ENCODE measurements at places on chromosomes 11 and 22.

DNA sequence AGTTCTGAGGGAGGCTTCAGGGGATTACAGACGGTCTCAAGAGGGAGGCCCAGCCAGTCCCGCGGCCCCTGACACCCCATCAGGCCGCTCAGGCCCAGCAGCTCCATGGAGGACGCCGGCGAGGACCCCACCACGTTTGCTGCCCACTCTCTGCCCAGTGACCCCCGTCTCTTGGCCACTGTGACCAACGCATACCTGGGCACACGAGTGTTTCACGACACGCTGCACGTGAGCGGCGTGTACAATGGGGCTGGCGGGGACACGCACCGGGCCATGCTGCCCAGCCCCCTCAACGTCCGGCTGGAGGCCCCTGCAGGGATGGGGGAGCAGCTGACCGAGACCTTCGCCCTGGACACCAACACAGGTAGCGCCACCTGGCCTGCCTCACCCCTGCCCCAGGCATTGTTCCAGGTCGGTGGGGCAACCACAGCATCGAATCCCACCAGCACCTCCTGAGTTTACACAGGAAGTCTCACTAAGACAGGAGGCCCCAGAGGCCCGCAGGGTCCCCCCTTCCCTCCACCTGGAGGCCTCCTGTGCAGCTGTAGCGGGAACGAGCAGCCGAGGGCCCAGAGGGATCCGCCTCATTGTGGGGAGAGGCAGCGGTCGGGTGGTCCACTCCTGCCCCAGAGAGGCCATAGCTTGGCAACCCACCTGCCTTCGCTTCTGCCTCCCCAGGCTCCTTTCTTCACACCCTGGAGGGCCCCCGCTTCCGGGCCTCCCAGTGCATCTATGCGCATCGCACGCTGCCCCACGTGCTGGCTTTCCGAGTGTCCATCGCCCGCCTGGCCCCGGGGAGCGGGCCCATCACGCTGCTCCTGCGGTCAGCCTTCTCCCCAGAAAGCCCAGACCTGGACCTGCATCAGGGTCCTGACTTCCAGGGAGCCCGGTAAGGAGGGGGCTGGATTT, 1.0 kb downstream of the PGGHG start:
- ATAC-seq, result no peak

DNA sequence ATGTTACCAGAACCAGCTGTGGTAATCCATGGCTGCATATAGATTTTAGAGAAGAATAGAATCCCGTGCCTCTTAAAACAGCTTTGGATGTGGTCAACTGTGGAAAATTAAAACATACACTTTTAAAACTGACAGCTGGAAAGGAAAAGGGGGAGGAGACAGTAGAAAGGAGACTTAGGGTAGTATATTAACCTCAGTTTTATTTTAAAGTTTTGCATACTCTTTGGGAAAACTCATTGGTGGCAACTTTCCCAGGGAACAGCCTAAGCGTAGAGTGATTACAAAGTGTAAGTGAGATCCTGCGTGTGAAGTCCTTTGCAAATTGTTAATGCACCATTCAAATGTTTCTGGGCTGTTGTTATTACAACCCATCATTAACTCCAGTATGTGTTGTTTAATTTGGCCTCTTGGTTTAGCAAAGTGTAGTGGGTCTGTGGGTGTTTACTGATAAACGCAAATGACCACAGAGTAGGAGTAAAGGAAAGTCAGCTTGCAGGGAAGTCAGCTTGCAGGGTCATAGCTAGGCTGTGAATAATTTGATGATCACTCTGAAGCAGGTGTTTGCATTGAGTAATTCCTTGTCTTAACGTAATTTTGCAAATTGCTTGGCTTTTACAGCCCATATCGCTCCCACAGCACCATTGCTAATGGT, 88.0 kb upstream of the DBX1 start:
- ATAC-seq, result no peak

DNA sequence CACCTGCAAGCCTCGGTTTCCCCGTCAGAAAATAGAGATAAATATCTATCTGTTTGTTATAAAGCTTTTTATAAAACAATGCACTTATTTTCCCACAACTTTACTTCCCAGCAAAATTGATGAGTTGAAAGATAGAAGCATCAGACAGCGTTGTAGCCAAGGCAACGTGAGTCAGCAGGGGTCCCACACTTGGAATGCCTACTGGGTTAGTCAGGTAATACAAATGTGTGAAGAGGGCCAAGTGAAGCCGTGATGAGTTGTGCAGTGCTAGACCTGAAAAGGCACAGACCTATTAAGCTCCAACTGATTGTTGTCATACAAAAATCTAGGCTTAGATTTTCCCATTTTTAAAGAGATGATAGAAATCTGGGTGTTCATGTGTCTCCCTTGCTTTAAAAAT, 118.7 kb downstream of the PGR start:
- ATAC-seq, result no peak

GRCh38 chr11:103789952-103790351, 246.5 kb upstream of the DDI1 start:
- ATAC-seq, result no peak

GRCh38 chr22:36746375-36746970, 29.4 kb downstream of the IFT27 start:
- no peak for ATAC-seq

- no peak for ATAC-seq
Measured at GRCh38 chr11:116510166-116510565, 262.6 kb downstream of the BUD13 start.

DNA sequence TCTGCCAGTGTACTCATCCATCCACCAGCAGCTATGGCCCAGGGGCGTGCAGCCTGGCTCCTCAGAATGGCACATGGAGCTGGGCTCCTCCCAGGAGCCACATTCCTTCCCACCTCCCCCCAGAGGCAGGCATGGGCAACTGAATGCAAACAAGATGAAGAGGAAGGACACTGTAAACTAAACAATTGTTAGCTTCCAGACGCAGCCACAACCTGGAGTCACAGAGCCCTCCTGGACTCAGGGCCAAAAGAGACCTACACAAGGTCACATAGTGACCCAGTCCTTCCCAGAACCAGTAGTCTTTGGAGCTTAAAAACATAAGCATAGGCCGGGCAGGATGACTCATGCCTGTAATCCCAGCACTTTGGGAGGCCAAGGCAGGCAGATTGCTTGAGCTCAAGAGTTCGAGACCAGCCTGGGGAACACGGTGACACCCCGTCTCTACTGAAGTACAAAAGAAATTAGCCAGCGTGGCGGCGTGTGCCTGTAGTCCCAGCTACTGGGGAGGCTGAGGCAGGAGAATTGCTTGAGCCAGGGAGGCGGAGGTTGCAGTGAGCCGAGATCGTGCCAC, 30.7 kb upstream of the CLDN5 start:
- ATAC-seq, result no peak

DNA sequence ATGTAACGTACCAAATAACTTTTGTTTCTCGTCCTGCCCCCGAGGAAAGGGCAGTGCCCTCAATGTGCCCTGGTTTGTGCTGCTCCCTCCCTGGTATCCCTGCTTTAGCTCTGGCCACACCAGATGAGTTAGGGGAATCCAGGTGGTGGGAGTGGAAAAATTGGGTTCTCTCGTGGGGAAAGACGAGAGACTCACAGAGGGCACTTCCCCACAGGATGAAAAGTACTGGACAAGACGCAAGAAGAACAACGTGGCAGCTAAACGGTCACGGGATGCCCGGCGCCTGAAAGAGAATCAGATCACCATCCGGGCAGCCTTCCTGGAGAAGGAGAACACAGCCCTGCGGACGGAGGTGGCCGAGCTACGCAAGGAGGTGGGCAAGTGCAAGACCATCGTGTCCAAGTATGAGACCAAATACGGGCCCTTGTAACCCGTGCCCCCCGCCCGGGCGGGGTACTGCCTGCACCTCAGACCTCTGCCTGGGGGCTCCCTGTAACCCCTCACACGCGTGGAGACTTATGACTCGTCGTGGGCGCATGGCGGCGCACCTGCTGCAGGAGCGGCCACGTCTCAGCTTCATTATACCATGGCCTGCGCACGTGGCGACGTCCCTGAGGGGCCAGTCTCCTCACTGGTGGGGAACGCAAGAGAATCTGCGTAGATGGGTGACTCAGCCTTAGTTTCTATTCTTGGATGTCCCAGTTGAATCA, 13.9 kb downstream of the TEF start:
- no peak for ATAC-seq

DNA sequence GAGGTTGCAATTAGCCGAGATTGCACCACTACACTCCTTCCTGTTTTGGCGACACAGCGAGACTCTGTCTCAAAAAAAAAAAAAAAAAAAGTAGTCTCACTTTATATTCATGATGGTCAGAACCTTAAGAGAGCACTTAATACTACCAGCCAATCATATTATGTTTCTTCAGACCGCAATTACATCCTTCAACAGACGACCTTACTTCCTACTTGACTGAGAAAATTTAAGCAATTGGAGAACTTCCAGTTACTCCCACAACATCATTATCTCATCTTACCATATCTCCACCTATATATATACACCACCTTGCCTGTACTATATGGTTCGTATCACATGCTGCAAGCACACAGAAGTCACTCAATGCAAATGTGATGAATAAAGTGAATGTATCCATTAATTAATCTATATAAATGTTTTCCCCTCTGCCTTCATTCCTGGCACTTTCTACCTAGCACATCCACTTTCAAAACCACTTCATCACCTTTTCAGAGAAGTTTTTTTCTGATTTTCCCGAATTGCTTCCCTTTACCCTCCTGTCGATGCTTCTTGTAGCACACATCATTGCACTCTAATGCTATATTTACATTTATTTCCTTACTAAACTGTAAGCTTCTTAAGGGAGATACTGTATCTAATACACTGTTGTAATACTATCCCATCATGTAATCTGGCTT, 13.8 kb downstream of the ATP5MG start:
- ATAC-seq, result no peak

GRCh38 chr22:48426466-48427380, 1401.0 kb downstream of the BRD1 start:
- no peak for ATAC-seq

DNA sequence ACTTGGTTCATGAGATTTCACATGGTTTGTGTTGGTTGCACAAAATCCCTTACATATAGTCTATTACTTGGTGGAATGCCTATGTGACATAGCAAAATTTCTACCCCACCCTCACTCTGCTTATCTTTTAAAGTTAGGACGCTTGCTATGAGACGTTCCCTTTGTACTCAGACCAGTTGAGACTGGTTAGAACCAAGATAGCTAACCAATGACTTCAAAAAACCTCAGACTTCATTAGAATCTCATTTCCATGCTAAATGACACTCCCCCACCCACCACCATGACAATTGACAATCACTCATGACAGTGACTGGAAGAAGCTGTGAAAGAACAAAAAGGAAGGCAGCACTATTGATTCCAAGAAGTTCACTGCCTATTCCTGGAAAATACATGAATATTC, 313.6 kb downstream of the ETS1 start:
- no peak for ATAC-seq

GRCh38 chr11:44359162-44359561, 49.2 kb upstream of the ALX4 start:
- ATAC-seq, result no peak

- ATAC-seq, result no peak
Measured at GRCh38 chr11:89521294-89521693, 30.1 kb upstream of the NOX4 start.

GRCh38 chr22:42769574-42770447, 49.1 kb upstream of the A4GALT start:
- ATAC-seq, result peak; percentile 85

GRCh38 chr11:75820645-75821044, 5.6 kb downstream of the UVRAG start:
- ATAC-seq, result peak; percentile 52

DNA sequence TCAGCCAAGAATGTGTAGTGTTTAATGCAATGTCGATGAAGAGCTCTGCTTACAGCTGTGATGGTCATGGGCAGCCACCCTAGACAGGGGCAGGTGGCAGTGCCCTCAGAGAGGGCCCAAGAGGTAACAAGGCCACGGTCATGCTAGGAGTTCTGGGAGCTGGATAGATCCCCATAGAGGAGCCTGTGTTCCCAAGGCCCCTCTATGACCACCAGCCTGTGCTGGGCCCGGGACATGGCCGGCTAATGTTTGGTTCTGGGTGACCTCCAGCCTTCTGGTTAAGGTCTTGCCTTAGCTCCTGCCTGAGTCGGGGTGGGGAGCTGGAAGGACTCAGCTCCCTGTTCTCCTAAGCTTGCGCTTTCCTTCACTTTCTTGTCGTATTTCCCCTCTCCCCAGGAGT, 65.1 kb downstream of the GRIK4 start:
- ATAC-seq, result no peak

DNA sequence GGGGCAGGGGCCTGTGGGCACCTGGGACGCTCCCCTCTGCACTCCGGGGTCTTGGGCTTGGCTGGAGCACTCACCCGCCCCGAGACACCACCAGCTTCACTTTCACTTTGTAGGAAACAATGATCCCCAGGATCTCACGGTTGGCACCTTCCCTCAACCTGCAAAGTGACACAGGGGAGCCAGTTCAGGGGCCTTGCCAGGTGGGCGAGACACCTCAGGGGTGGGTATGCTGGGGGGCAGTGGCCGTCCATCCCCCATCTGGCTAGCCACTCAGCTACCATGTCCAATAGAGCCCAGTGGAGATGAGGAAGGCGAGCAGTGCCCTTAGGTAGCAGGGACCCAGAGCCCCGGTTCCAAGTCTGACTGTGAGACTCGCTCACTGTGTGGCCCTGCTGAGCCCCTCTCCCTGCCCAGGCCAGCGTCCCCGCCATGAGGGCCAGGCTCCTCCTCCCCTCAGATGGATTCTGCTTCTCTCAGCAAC, 32.3 kb downstream of the TPBGL start:
- ATAC-seq, result no peak

- ATAC-seq, result no peak
Measured at GRCh38 chr11:35798423-35798822, 135.8 kb downstream of the TRIM44 start.

- ATAC-seq, result no peak
Measured at GRCh38 chr11:104653407-104653806, 244.9 kb downstream of the CASP12 start.

GRCh38 chr11:7528514-7529049, 14.8 kb downstream of the PPFIBP2 start:
- ATAC-seq, result no peak

DNA sequence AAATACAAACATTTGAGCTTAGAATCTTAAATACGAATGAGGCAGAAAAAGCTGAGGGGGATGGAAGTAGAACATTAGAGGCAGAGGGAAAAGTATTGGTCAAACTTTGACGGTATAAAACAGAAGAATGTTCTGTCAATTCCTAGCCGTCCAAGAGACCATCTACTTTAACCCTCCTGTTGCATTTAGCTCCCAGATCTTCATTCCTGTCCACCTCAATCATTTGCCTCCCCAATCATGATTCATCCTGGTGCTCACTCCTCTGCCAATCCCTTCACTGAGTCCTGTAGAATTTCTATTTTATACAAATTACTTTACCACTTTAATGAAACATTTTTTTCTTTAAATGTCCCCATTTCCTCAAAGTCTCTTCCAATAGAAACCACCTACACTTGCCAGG, 28.2 kb downstream of the C2CD3 start:
- no peak for ATAC-seq

All from gastroesophageal sphincter (tissue), 4 donors.